ENCODE measurements at places on chromosomes 7 and 10. TPM values are rescaled to one million over a fixed set of nuclear protein-coding genes. Genes with fewer than 3 reads are reported as not detected.

CDC14C gene
- total RNA-seq = not detected

CYP3A7 gene
- total RNA-seq = not detected

GNAT3 gene
- total RNA-seq = not detected

TLL2 gene
- 0.07 TPM for total RNA-seq

ASB15 gene
- total RNA-seq = not detected

SLC18A2 gene
- total RNA-seq = not detected

OGDHL gene
- total RNA-seq = 0.37 TPM

OR6V1 gene
- total RNA-seq = not detected

MSS51 gene
- total RNA-seq = 1.6 TPM

INMT gene
- not detected for total RNA-seq

MINDY3 gene
- 9.0 TPM for total RNA-seq

PBLD gene
- 1.3 TPM for total RNA-seq

LIPA gene
- total RNA-seq = 17.2 TPM

INSYN2A gene
- not detected for total RNA-seq

TBXAS1 gene
- 0.83 TPM for total RNA-seq

HOXA3 gene
- not detected for total RNA-seq

SPDYE2 gene
- not detected for total RNA-seq

TMEM184A gene
- total RNA-seq = not detected

PHKG1 gene
- total RNA-seq = 3.6 TPM

JCAD gene
- not detected for total RNA-seq

TAS2R3 gene
- 0.96 TPM for total RNA-seq

TRIM24 gene
- 12.3 TPM for total RNA-seq

FOXI2 gene
- total RNA-seq = not detected

CTAGE8 gene
- total RNA-seq = 1.3 TPM

TFEC gene
- total RNA-seq = not detected

DGKI gene
- 2.0 TPM for total RNA-seq

RBM20 gene
- total RNA-seq = 0.50 TPM

CPVL gene
- total RNA-seq = not detected

SLC18A3 gene
- total RNA-seq = not detected

H2BK1 gene
- not detected for total RNA-seq

ZNF365 gene
- 0.10 TPM for total RNA-seq

ACTL6B gene
- not detected for total RNA-seq

GPR15LG gene
- not detected for total RNA-seq

FAM131B gene
- total RNA-seq = 1.7 TPM

SPDYE6 gene
- total RNA-seq = not detected

SUPV3L1 gene
- total RNA-seq = 41.1 TPM

NOLC1 gene
- 182 TPM for total RNA-seq

All from activated naive CD4-positive, alpha-beta T cell treated with anti-CD3 and anti-CD28 coated beads for 36 hours (primary cell).